Renal cortical epithelial cell (primary cell): ENCODE measurements at places on chromosomes 1 and 21.

GRCh38 chr21:41713495-41714281 is 53.2 kb downstream of the RIPK4 start:
- DNase-seq = no peak

GRCh38 chr1:204641936-204642335 is 43.6 kb downstream of the LRRN2 start:
- DNase-seq = no peak

DNA sequence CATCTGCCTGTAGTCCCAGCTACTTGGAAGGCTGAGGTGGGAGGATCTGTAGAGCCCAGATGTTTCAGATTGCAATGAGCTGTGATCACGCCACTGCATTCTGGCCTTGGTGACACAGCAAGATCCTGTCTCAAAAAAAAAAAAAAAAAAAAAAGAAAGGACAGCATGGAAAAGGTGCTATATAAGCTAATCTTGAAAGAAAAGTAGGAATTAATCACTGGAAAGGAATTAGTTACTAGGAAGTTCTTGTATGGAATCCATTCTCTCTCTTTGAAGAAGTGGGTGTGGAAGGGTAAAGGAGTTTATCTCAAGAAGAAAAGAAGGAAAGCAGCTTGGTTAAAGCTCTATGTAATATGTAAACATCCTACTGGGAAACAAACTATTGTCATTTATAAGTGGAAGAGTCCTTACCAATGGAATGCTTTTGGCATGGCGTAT is 339.2 kb downstream of the DPYD start:
- DNase-seq = peak; percentile 41

GRCh38 chr1:186680245-186681061 is at the start of gene PTGS2:
PTGS2 (minus strand) TSS chr1:186680423; CDS start chr1:186680290, 133 bp downstream.
- peak; percentile 73 for DNase-seq

DNA sequence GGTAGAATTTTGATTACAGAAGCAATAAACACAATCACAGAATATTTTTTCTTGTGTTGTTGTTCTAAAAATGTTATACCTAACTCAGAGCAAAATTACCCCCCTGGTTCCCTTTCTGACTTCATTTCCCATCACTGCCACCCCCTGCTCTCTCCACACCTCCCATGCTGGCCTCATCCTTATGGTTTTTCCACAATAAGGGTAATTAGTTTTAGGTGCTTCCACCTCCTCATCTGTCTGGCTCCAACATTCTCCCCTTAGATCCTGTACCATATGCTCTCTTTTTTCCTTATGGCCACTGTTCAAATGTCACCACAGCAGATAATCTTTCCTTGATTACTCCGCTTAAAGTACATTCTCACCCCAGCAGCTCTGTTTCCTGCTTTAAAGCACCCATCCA is 2208.6 kb downstream of the MRPL39 start:
- DNase-seq = no peak

- peak; percentile 71 for DNase-seq
These were observed 133.3 kb upstream of the C1orf105 start for GRCh38 chr1:172287208-172287607.

GRCh38 chr1:100736746-100737145 is 17.2 kb downstream of the VCAM1 start:
- DNase-seq = no peak
